ENCODE measurements at places on chromosomes 5 and 9.

DNA sequence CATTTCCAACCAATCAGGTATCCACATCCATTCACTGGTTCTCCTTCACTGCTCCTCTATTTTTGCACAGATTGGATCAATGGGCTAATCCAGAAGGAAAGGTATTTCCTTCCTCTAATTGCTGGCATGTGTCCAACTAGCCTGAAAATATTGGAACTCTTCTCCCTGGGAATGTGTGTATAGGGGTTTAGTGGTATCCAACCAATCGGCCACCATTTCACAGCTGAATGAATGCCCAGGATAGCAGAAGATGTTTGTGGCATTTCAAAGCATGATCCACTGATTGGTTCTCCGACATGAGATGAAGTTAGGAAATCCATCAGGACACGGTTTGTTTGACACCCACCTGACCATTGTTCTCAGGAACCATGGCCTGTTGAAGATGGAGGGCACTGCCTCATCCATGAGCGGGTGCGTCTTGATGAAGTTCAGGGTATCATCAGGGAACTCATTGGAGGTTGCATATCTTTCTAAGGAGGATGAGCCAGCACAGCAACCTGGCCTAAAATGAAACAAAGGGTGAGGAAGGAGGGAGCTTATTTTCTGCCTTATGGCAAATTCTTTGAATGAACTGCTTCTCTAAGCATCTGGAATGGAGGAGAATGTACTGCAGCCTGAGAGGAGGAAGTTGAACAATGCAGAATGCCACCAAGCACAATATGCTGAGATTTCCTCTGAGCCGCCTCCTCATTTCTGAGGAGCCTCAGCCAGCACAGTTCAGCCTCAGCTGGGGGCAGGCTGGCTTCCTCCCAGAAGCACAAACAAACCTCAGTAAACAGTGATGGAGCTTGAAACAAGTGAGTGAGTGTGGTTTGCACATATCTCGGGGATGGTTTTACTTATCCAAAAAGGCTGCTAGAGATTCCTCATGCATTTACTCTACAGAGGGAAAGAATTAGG lies 94.6 kb downstream of the SEMA6A start:
- no peak for DNase-seq

DNA sequence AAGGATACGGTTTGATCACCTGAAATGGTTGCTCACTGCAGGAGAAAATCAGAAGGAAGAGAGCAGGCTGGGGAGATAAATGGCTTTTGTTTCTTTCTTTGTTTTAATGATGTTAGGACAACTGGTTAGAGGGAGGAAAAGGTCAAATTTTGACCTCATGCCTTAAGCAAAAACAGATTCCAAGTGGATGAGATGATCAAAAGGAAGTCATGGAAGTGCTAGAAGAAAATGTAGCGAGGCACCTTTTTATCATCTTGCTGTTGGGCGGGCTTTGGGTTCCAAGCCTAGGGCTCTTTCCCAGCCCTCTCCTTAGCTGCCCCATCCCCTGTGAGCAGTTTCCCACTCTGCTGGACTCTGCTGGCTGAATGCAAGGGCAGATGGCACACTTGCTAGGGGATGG lies 127.9 kb downstream of the ADAMTS2 start:
- DNase-seq = no peak

DNA sequence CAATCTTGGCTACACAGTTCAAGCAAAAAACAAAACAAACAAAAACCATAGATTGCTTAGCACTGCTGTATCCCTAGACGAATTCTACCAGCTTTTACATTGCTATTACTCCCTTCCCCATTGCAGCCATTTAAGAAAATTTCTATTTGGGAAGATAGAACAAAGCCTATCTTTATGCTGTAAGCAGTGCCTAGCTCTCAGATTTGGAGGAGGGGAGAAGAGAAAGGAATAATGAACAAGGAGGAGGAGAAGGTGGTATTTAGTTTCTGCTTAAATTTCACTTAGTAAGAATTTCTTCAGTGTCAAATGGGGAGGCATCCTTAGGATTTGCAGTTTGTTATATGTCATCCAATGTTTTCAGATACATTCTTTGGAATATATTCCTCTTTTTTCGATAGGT lies 16.2 kb upstream of the TLE1 start:
- DNase-seq = no peak

DNA sequence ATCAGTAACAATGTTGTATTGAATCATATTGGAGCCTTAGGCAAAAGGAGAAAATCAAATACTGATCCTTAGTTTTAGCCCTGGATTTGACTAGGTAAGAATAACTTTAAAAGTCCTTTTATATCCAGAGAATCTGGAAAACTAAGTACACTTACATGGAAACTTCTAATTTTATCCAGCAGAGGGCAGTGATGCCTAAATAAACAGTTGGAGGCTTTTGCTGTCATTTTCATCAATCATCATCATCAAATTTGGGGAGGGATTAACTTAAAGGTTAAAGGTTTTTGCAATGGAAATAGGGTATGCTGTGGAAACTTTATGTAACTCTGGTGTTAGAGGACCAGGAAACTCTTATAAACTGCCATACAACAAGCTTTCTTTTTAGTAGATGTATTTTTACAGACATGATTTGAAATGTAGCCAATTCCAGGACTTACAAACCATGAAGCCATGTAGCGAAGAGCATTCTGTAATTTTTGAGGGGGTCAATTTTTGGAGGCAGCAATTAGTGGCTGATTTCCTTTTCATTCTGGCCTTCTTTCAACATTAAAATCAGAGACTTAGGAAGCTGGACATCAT lies 112.7 kb downstream of the OSTF1 start:
- DNase-seq = no peak

DNA sequence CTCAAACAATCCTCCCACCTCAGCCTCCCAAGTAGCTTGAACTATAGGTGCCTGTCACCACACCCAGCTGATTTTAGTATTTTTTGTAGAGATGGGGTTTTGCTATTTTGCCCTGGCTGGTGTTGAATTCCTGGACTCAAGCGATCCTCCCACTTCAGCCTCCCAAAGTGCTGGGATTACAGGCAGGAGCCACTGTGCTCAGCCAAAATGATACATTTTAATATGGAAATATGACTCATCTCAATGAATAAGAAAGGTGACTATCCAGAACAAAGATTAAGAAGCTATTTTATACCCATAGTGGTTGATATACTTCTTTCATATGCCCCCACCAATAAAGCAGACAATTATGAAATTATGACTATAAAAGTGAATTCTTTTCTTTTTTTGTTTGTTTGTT lies 166.2 kb downstream of the NFIB start:
- DNase-seq = no peak

All from activated CD4-positive, alpha-beta T cell treated with anti-CD3 and anti-CD28 coated beads, Interleukin-2, amount 50 U/mL, for 48 hours (primary cell).